ENCODE measurements at places on chromosomes 3 and 15. TPM values are rescaled to one million over a fixed set of nuclear protein-coding genes. Genes with fewer than 3 reads are reported as not detected.

SERPINI2 gene
- not detected for polyA plus RNA-seq

CD200R1 gene
- polyA plus RNA-seq, result 1.4 TPM

ZPLD1 gene
- polyA plus RNA-seq, result not detected

CIB1 gene
- 304 TPM for polyA plus RNA-seq

XRN1 gene
- 60.8 TPM for polyA plus RNA-seq

- no peaks in the 10 kb centered on the region for H3K36me3 ChIP-seq
- H3K27me3 ChIP-seq, result no peaks in the 10 kb centered on the region
- no peaks in the 10 kb centered on the region for H3K4me1 ChIP-seq
- no peak overlapping the region for H3K4me3 ChIP-seq
Measured at GRCh38 chr3:118688396-118688884, 346.2 kb downstream of the IGSF11 start.

DNA sequence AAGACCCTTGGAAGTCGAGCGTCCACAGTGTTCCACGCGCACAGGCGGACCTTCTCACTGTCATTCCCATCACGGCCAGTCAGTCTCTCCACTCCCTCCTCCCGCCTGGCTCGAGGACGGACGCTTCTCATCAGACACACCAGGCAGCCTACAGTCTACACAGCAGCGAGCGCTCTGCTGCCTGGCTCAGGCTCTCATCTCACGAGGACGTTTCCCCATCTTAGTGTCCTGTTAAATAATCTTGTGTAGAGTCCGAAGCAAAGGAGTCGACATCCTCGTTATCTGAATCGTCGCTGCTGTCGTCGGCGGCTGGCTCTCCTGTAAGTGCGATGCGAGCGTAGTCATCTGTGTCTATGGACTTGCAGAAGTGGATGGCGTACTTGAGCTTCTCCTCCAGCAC lies 12.4 kb upstream of the OCA2 start:
- DNase-seq, result no peak
- peaks cover 7% of the 10 kb centered on the region for H3K27me3 ChIP-seq
- peaks cover 25% of the 10 kb centered on the region for H3K36me3 ChIP-seq
- peak overlapping the region; percentile 43 for H3K27ac ChIP-seq
- H3K4me3 ChIP-seq, result no peak overlapping the region
- peaks cover 28% of the 10 kb centered on the region for H3K4me1 ChIP-seq

GRCh38 chr3:76570436-76571057 lies 469.4 kb upstream of the ROBO2 start:
- no peak overlapping the region for H3K27ac ChIP-seq
- no peaks in the 10 kb centered on the region for H3K4me1 ChIP-seq
- no peak for DNase-seq
- H3K27me3 ChIP-seq, result no peaks in the 10 kb centered on the region

DNA sequence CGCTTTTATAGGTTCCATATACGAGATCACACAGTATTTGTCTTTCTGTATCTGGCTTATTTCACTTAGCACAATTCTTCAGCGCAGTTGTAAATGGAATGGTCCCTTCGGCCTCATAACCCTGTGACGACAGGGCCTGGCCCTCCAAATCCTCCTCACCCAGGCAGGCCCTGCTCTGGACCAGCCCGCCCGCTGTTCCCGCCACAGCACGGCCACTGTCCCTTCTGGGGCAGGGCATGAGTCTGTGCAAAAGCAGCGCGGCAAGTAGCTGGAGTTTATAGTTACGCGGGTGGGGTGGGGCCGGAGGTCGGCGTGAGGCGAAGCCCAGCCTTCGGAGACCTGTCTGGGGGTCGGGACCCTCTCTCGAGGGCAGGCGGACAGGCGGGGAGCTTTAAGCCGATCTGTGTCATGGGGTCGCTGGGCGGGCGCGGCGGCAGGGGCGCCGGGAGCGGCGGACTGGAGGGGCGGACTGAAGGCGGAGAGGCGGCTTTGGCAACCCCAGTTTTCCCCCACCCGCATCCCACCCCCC lies 543 bp downstream of the ARPIN start:
- H3K4me1 ChIP-seq, result peaks cover 17% of the 10 kb centered on the region
- H3K36me3 ChIP-seq, result no peaks in the 10 kb centered on the region
- H3K27me3 ChIP-seq, result peaks cover 24% of the 10 kb centered on the region
- DNase-seq, result no peak
- no peak overlapping the region for H3K27ac ChIP-seq
- peak overlapping the region; percentile 65 for H3K4me3 ChIP-seq

DNA sequence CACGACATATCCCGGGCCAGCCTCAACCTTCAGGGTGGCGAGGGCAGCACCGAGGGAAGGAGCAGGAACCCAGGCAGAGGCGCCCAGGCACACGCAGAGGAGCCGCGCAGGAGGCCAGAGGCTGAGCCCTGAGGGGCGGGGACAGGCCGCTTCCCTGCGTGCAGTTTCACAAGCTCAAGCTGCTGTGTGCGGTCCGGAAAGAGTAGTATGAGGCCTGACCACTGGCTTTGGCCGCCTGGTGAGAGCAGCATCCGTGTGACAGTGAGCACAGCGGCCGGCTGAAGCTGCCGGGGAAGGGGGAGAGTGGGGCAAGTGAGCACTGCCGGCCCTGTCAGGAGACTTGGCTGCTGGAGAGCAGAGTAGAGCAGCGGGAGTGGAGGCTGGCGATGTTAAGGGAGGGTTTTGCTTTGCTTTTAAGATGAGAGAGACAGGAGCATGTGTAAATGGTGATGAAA lies 8.7 kb downstream of the ZDHHC19 start:
- H3K36me3 ChIP-seq, result no peaks in the 10 kb centered on the region
- DNase-seq, result no peak
- no peak overlapping the region for H3K4me3 ChIP-seq

GRCh38 chr3:30548600-30548999 lies 57.8 kb upstream of the TGFBR2 start:
- peak; percentile 28 for DNase-seq
- H3K27ac ChIP-seq, result no peak overlapping the region
- no peaks in the 10 kb centered on the region for H3K36me3 ChIP-seq
- no peaks in the 10 kb centered on the region for H3K4me1 ChIP-seq
- no peak overlapping the region for H3K4me3 ChIP-seq

DNA sequence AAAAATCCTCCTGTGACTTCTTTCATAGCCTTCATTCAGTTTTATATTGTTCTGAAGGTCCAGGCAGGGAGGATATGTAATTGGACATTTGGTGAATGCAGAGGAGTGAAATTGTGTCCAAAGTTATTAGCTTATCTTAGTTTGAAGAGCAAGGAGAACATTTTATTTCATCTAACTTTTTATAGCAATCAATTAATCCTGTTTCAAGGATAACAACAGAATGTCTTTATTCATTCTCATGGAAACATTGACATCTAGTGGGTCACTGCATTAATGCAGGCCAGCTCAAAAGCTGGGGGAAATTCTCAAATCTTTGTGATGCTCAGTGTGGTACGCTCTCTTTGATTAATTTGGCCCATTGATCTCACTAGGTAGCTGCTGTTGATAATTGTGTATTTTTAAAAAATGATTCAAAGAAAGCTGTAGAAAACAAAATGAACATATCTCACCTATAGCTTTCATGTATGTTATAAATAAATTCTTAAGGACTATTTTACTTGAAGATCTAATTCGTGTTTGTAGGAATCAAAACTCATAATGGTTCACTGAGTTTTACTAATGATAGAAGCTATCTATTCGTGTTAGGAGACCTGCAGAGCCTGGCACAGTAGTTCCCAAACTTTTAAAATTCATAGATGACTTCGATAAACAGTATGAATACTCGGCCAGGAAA lies 150.8 kb upstream of the KCNMB2 start:
- no peak overlapping the region for H3K27ac ChIP-seq
- no peaks in the 10 kb centered on the region for H3K4me1 ChIP-seq
- peaks cover 2% of the 10 kb centered on the region for H3K27me3 ChIP-seq
- no peak overlapping the region for H3K4me3 ChIP-seq
- DNase-seq, result peak; percentile 25

GRCh38 chr3:16482770-16483531 lies 30.5 kb downstream of the RFTN1 start:
- H3K4me1 ChIP-seq, result peaks cover 86% of the 10 kb centered on the region
- no peaks in the 10 kb centered on the region for H3K27me3 ChIP-seq
- H3K4me3 ChIP-seq, result peak overlapping the region; percentile 81
- H3K27ac ChIP-seq, result peak overlapping the region; percentile 94

GRCh38 chr3:27076815-27077630 lies 292.2 kb downstream of the NEK10 start:
- no peak overlapping the region for H3K4me3 ChIP-seq
- no peak overlapping the region for H3K27ac ChIP-seq
- H3K36me3 ChIP-seq, result no peaks in the 10 kb centered on the region
- H3K27me3 ChIP-seq, result peaks cover 4% of the 10 kb centered on the region
- DNase-seq, result no peak

DNA sequence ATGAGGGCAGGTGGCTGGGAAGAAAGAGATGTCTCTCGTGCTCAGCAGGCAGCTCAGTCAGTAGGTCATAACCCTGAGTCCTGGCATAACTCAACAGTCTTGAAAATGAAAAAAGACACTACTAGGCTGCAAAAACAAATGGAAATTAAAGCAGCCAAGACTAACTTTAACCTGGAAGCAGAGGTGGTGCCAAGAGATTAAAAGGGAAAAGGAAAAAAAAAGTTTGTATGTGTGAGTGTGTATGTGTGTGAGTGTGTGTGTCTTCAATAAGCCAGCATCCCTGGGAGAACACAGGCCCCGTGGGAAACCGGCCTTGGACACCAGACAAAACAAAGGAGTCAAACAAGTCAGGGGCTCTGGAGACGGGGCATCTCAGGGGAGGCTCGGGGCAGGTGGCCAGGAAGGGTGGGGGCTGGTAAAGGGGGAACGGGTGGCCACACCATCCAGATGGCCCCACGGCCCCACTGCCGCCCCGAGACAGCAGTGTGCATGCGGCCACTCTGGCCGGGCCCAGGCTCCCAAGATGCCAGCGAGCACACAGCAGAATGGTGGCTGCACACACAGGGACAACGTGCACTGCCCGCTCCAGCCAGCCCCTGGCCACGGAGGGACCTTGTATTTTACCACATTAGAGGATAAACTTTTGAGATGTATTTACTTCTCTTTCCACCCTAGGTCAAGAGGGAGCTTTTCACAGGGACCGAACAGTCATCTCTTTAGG lies 23.8 kb downstream of the CYFIP1 start:
- DNase-seq, result no peak
- no peaks in the 10 kb centered on the region for H3K27me3 ChIP-seq
- H3K4me3 ChIP-seq, result no peak overlapping the region
- H3K4me1 ChIP-seq, result no peaks in the 10 kb centered on the region

DNA sequence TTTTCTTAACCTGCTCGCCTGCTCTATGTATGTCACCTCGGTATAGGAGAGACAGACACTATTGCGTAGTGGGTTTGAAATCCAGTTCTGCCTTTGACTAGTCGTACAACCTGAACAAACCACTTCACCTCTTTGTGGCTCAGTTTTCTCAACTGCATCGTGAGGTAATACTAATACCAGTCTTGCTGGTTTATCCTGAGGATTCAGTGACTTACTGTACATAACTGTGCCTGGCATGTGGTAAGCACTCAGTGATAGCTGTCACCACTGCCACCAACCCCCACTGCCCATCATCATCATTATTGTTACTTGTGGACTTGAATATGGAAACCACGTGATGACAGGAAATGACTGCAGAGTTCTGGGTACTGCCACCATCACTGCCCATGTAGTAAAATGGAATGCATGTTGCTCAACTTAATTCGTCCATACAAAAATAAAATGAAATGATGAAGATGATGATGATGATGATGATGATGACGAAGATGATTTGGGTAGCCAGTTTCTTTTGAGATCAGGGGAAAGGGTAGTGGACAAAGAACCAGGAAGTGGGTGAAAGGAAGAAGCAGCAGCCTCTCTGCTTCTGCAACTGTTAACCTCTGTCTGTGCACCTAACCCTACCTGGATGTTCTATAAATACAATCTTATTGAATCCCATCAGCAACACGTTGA lies 228.1 kb downstream of the FEZF2 start:
- no peak overlapping the region for H3K4me3 ChIP-seq
- H3K27me3 ChIP-seq, result peaks cover 2% of the 10 kb centered on the region
- H3K36me3 ChIP-seq, result no peaks in the 10 kb centered on the region
- no peak for DNase-seq
- H3K27ac ChIP-seq, result no peak overlapping the region

DNA sequence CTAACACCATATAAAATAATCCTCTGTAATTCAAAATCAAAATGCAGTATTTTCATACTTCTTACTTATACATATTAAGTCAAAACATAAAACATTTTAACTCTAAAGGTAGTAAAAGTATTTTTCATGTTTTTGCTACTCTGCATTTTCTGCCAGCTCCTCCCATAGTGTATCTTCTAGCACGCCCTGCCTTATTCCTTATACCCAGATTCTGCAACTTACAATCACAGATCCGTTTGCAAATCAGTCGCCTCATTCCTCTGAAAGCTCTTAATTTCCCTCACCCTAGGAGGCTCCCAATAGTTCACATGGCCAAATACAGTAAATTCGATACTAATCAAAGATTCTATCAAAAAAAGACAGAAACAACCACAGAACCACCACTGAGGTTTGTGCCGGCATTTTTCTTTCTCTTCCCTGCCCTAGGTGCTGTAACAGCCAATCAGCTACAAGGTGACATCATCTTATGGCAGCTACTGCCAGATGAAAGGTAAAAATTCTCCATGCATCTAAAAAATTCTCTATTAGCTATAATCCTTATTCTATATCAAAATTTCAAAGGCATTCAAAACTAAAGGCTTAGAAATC lies 72.9 kb downstream of the CLASP2 start:
- peaks cover 3% of the 10 kb centered on the region for H3K36me3 ChIP-seq
- peaks cover 17% of the 10 kb centered on the region for H3K4me1 ChIP-seq
- no peaks in the 10 kb centered on the region for H3K27me3 ChIP-seq
- H3K4me3 ChIP-seq, result peak overlapping the region; percentile 22

DNA sequence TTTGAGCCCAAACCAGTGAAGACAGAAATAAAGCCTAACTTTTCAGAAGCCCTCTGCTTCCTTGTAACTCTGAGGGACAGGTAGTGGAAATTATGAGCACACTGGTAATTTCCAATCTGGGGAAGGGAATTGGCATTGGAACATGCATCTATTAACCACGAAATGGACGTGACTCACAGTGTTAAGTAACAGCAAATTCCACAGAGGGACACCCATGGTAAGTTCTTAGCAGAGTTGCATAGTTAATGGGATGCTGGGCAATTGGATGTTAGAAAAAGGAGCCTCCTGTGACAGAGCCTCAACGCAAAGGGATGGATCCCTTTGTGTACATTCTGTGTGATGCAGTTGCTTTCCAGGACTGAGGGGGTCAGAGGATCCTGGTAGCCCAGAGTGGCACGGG lies 168.6 kb downstream of the SEMA6D start:
- H3K27me3 ChIP-seq, result peaks cover 3% of the 10 kb centered on the region
- H3K27ac ChIP-seq, result no peak overlapping the region
- DNase-seq, result no peak
- H3K4me1 ChIP-seq, result no peaks in the 10 kb centered on the region
- no peak overlapping the region for H3K4me3 ChIP-seq
- H3K36me3 ChIP-seq, result no peaks in the 10 kb centered on the region

DNA sequence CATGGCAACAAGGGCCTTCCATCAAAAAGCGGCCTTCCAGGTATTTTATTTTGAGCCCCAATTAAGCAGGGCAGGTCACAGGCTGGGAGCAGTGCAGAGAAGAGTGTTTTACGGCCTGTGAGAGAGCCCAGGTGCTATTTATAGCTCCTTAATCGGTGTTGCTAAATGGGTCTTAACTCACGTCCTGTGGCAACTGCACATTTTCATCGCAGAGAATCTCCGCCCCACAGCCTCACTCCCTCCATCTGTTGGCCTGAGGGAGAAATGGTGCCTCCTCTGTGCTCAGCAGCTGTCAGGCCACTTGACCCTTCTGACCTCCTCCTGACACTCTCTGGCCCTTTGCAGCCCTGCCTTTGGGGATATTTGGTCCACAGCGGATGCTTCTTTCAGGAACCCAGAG lies 58.6 kb downstream of the SPSB4 start:
- H3K4me1 ChIP-seq, result peaks cover 6% of the 10 kb centered on the region
- no peak for DNase-seq
- H3K4me3 ChIP-seq, result no peak overlapping the region
- H3K27ac ChIP-seq, result no peak overlapping the region

GRCh38 chr15:41207687-41208448 lies 22.7 kb downstream of the EXD1 start:
- H3K4me3 ChIP-seq, result no peak overlapping the region
- peaks cover 8% of the 10 kb centered on the region for H3K27me3 ChIP-seq
- no peak for DNase-seq
- no peaks in the 10 kb centered on the region for H3K4me1 ChIP-seq

Data from immature natural killer cell (primary cell).